Stimulated activated CD4-positive, alpha-beta T cell treated with anti-CD3 and anti-CD28 coated beads, Interleukin-1b, Interleukin-23, amount 100 ng/mL, for 48 hours (primary cell): ENCODE measurements at places on chromosomes 1 and 21.

DNA sequence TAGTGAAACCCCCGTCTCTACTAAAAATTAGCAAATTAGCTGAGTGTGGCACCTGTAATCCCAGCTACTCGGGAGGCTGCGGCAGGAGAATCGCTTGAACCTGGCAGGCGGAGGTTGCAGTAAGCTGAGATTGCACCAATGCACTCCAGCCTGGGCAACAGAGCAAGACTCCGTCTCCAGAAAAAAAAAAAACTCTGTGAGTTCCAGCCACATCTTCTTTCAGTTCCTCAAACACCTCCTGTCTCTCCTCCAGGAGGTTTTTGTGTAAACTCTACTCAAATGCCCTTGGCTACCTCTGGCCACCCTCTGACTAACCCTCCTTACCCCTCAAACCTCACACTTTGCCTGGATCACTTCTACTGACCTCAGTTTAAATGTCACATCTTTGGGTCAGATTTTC is 38.1 kb downstream of the RCSD1 start:
- no peak for DNase-seq

GRCh38 chr1:169204157-169204556 is 97.7 kb downstream of the ATP1B1 start:
- no peak for DNase-seq

GRCh38 chr1:223631473-223631872 is 34.0 kb downstream of the CAPN8 start:
- no peak for DNase-seq

DNA sequence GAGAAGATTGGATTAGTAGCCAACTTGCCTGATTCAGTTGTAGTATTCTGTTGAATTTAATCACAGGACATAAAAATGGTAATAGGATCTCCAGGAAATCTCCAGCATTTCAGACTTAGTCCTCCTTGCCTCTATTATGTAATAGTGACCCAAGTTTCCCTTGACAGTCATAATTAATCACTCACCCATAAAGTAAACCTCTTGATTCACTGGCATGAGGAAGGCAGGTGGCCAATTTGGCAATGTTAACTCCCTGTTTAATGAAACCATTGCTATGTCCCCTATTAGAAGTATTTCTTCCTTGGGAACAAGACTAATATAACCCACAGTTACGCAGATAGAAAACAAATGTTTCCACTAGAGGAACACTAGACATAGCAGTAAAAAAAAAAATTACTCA is 604.8 kb upstream of the CXADR start:
- no peak for DNase-seq

DNA sequence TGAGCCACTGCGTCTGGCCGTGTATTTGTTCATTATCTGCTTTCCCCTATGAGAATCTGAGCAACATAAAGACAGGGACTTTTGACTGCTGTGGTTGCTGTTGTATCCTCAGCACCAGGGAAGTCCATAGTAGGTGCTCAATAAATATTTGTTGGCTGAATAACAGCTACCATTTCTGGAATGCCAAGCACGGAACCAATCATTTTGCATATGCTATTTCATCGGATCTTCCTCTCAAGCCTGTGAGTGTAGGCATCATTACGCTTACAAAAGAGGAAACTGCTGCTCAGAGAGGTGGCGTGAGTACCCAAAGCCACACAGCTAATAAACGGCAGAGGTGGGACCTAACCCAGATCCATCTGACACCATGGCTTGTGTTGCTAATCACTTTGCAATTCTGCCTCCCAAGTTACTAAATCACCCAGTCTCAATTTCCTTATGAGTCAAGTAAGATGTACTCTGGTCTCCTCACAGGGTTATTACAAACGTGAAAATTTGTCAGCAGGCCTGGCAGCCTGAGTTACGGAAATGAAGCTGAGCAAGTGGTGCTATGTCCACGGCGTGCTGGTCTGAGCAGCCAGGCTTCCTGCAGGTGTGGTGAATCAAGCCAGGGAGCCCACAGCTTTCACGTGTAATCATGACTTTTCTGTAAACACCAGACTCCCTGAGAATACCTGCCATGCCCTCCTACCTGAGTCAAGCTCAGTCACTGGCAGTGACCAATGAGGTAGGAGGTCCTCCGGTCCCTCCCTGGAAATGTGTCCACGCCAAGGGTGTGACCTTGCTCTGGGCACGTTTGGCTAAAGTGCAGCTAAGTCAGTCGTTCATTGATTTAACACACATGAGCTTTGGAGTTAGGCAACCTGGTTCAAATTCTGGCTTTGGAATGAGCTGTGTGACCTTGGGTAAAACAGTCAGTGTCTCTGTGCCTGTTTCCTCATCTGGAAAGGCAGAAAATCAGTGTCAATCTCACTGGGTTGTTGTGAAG is 4.8 kb upstream of the RHCE start:
- DNase-seq = no peak

DNA sequence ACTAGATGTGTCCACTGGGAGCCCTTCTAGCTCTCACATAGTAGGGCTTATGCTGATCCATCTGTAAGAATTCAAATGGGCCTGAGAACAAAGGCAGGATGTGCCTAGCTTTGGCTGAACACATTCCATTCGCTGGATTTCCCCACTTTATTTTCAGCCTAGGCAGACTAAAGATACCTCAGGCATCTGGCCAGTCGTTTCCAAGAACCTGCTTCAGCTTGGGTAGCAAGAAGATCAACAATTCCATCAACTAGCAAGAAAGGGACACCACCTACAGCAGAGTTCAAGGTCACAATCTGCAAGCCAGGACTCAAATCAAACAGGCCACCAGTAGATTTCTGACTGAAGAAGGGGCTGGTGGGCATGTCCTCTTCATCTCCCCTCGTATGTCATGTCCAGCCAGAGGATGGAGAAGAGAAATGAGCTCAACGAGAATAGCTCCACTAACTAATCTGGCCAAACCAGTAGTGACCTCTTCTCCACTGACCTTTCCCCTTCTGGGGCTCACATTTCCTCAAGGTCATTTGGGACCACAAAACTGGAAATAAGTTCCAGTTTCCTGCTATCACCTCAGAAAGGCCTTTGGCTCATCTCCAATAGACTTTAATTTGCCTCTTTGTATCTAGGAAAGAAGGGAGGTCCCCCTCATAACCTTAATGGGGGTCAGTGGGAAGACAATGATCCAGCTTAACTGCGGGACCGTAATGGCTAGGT is 14.2 kb downstream of the TXNIP start:
- DNase-seq = no peak

DNA sequence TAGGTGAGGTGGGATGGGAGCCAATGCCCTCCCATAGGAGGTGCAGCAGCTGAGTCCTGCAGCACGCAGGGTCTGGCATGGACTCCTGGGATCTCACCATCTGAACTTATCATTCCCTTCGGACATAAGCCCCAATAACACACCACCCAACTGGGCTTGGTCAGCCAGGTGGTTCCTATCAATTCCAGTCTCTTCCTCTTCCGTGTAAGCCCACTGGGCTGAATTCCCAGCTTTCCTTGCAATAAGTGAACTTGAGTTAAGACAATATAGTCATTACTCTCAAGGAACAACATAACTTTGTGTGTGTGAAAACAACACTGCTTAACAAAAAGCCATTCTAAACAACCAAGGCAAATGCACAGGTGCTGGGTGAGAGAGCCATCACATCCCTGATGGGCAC is 86.6 kb upstream of the EDN2 start:
- no peak for DNase-seq

DNA sequence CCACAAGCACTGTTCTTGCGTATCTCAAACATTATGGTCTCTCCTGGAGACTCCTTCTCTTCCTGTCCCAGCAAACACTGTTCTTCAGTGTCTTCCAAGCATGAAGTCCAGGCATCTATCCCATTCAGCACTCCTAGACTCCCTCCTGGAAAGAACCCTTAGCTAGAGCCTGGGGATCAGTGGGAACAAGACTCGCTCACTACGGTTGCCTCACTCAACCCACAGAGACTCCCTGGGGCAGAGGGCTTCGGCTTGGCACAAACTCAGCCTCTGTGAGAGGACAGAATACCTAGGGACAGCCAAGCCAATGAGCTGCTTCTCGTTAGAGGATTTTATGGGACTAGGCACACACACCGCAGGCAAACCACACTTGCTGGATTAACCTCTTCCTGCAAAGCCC is 86.5 kb upstream of the IPO9 start:
- no peak for DNase-seq
